ENCODE measurements at places on chromosomes 11 and 22.

- no peak for DNase-seq
These were observed 18.4 kb downstream of the MS4A6E start for GRCh38 chr11:60345489-60345888.

GRCh38 chr11:70423523-70424505 is 25.5 kb downstream of the CTTN start:
- peak; percentile 39 for DNase-seq

GRCh38 chr11:130839981-130840666 is 76.2 kb downstream of the SNX19 start:
- no peak for DNase-seq

- no peak for DNase-seq
These were observed 4.4 kb downstream of the TOLLIP start for GRCh38 chr11:1305063-1305495.

- peak; percentile 54 for DNase-seq
These were observed 1.8 kb downstream of the KCNK7 start for GRCh38 chr11:65593518-65594414.

DNA sequence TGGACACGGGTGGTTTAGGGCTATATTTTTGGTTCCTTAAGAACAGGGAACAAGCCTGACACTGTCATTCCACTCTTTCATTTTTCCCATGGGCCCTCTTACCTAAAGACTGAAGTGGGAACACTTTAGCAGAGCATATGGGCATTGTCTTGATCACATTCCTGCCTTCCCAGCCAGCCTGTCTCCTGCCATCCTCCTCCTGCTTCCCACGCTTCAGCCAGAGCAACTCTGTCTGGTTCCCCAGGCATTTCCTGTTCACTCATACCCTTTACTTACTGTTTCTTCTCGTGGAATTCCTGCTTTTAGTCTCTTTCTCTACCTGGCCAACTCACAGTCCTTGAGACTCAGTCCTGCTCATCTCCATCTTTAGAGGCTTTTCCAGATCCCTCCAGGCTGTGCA is 22.8 kb downstream of the MRPL16 start:
- DNase-seq = no peak

- DNase-seq = no peak
These were observed 15.8 kb downstream of the NAV2 start for GRCh38 chr11:19728436-19728835.

GRCh38 chr11:15692739-15693138 is 578.0 kb downstream of the INSC start:
- no peak for DNase-seq

DNA sequence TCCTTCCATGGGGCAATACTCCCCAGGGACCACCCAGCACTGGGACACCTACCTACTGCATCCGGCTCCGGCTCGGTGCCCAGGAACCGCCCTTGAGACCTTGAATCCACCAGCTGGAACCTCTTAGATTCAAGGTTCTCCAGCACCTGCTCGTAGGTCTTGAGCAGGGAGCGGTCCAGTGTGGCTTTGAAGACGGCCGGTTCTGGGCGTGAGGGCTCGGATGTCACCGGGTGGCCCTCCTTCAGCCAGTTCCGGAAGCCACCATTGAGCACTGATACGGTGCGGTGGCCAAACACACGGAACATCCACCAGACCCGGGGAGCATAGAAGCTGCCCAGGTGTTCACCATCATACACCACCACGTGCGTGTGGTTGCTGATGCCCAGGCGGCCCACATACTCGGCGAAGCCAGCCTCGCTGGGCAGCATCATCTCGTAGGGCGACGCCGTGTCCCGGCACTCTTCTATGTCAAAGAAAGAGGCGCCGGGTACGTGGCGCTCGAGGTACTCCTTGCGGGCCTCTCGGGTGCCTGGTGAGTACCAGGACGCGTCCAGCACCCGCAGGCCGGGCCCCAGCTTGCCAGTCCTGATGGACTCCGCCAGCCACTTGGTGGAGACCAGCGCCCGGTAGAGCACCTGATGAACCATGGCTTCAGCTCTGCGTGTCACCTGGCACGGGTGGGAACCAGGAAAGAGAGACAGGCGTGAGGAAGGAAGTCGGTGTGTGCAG is 997 bp downstream of the TST start:
- DNase-seq = no peak

- no peak for DNase-seq
These were observed 1456.3 kb downstream of the BRD1 start for GRCh38 chr22:48371391-48371790.

- DNase-seq = no peak
These were observed 387.8 kb downstream of the CTTN start for GRCh38 chr11:70786021-70786665.
